HTR-8/SVneo (cell line): ENCODE measurements at places on chromosomes 11 and 22.

DNA sequence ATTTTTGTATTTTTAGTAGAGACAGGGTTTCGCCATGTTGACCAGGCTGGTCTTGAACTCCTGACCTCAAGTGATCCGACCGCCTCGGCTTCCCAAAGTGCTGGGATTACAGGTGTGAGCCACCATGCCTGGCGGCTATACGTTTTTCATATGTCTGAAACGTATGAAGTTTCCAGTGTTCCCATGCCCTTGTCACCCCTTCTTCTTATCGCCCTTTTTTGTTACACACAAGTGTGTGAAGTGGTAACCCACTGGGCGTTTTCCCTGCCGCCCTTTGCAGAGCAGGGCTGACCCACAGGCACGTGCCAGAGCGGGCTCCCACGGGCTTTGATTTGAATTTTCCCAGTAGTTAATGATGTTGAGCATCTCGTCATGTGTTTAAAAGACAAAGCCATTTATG, 17.0 kb downstream of the PIM3 start:
- DNase-seq = no peak

- DNase-seq = no peak
Measured at GRCh38 chr22:45965563-45965962, 11.4 kb downstream of the WNT7B start.

DNA sequence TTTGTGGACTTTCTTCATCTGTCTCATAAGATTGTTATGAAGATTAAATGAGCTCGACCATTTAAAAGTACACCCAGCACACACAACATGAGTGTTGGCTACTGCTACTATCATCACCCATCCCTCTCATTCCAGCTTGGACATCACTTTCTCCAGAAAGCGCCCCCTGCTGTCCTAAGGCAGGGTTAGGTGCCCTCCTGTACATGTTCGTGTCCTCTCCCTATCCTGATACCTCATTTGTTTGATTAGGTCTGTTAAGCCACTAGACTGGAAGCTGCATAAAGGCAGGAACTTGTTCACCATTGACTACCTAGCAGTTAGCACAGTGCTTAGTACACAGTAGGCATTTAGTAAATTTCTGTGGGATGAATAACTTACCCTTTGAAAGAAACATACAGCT, 85.5 kb downstream of the ENTHD1 start:
- DNase-seq = peak; percentile 5

GRCh38 chr11:64742889-64743590, 902 bp downstream of the RASGRP2 start:
- peak; percentile 80 for DNase-seq

DNA sequence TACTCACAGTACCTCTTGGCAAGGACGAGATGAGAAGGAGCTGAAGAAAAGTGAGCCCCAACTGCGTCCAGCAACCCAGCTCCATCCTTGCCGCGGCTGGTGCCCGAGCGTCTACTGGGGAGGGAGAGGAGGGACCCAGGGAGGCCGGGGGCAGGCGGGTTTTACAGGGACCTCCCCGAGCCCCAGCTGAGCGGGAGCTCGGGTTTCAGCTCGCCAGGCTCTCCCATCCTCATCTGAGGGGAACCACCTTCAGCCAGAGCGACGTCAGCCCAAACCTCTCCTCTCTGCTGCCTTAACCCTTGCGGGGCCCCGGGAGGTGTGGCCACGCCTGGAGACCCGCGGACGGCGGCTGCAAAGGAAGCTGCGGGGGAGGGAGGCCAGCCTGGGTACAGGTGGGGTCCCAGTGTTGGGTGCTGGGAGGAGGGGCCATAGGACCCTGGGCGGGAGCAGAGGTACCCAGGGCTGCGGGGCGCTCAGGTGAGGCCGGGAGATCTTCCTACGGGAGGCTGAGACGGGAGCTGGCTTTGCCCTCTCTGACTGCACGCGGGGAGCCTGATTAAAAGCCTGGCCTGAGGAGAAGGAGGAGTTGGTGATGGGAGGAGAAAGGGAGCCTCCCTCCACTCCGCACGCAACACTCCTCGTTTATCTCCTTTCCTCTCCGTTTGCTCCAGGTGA, at the start of gene PAMR1:
Gene PAMR1, minus strand, starts transcription at position 116 of the 675 bp plus-strand sequence. Its CDS starts 31 bp downstream, at position 85.
- DNase-seq = peak; percentile 56

GRCh38 chr11:115117956-115118493, 386.2 kb downstream of the CADM1 start:
- no peak for DNase-seq

GRCh38 chr22:43274595-43275240, 68.5 kb downstream of the SCUBE1 start:
- DNase-seq = no peak

DNA sequence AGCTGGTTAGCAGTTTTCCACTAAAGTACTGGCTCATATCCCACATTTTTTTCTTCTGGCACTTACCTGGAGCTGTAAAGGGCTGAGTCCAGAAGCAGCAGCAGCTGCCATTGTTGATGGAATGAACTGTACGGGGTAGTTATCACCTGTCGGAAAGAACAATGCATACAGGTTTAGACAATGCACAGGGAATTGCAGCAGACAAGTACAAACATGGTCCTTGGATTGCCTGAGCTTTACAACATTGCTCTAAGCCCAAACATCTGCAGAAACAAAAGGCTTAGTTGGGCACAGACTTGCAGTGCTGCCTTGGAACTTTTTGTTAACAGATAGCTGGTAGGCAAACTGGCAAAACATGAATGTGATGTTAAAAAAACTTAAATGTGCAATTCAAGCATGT, 258.8 kb downstream of the SOX6 start:
- no peak for DNase-seq
